CD4-positive, CD25-positive, alpha-beta regulatory T cell (primary cell): ENCODE measurements at places on chromosomes 3 and 15. TPM values are rescaled to one million over a fixed set of nuclear protein-coding genes. Genes with fewer than 3 reads are reported as not detected.

DNA sequence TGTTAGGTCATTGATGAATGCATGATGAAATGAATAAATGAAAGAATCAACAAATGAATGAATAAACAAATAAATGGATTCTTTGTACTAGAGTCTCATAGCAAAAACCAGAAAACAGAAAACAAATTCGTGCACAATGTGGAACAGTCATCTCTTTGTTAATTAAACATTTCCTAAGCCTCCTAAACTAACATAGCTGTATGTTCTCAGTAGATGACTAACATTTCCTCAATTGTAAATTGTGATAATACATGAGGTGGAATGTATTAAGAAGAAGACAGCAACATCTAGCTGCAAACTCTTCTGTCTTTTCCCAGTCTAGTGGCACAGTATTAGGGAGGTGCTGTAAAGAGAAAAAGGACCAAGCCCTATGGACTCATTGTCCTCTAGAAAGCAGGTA lies 1021.0 kb downstream of the MCTP2 start:
- no peaks in the 10 kb centered on the region for H3K4me1 ChIP-seq
- H3K27ac ChIP-seq: no peak overlapping the region
- no peak overlapping the region for H3K4me3 ChIP-seq
- DNase-seq: no peak
- H3K36me3 ChIP-seq: no peaks in the 10 kb centered on the region
- H3K27me3 ChIP-seq: no peaks in the 10 kb centered on the region

GRCh38 chr3:15899388-15899787 lies 101.6 kb upstream of the ANKRD28 start:
- H3K36me3 ChIP-seq: no peaks in the 10 kb centered on the region
- H3K4me3 ChIP-seq: no peak overlapping the region
- peak; percentile 6 for DNase-seq
- no peaks in the 10 kb centered on the region for H3K27me3 ChIP-seq
- H3K4me1 ChIP-seq: no peaks in the 10 kb centered on the region
- no peak overlapping the region for H3K27ac ChIP-seq

The GPR149 gene
- not detected for total RNA-seq

The LYZL4 gene
- total RNA-seq: not detected
